Right lobe of liver (tissue), 6 donors: ENCODE measurements at places on chromosomes 7 and 10. TPM values are rescaled to one million over a fixed set of nuclear protein-coding genes. Genes with fewer than 3 reads are reported as not detected.

DNA sequence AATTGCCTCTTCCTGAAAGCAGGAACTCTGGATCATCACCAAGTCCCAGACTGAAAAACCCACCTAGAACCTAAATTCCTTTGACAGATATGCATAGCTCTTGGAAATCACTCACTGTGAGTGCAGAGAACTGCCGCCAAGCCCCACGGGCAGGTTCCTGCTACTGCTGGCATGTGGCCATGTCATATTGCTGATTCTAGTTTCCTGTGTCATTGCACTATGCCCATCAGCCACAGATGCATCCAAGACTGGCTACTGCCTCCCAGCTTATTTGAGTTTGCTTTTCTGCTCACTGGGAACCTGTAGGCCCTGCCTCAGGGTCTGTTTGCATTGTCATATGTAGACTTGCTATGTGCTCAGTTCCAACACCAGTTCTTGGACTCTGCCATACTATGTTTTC lies 786.0 kb downstream of the GRID1 start:
- no peaks in the 10 kb centered on the region for H3K36me3 ChIP-seq
- DNase-seq: no peak
- H3K4me1 ChIP-seq: no peaks in the 10 kb centered on the region
- H3K4me3 ChIP-seq: no peak overlapping the region
- H3K27ac ChIP-seq: no peak overlapping the region

DNA sequence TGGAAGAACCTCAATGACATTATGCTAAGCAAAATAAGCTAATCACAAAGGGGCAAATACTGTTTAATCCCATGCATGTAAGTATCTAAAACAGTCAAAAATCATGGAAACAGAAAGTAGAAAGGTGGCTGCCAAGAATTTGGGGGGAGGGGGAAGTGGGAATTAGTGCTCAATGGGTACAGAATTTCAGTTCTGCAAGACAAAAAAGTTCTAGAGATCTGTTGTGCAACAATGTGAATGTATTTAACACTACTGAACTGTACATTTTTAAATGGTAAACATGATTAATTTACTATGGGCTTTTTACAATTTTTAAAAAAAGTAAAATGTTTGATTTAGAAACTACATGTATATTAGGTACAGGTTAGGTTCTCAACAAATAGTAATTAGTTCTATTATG lies 11.9 kb downstream of the EZH2 start:
- H3K27ac ChIP-seq: no peak overlapping the region
- no peaks in the 10 kb centered on the region for H3K36me3 ChIP-seq
- H3K27me3 ChIP-seq: no peaks in the 10 kb centered on the region
- H3K4me3 ChIP-seq: no peak overlapping the region
- H3K4me1 ChIP-seq: no peaks in the 10 kb centered on the region

- no peak for DNase-seq
- no peaks in the 10 kb centered on the region for H3K27me3 ChIP-seq
- H3K4me3 ChIP-seq: no peak overlapping the region
- H3K27ac ChIP-seq: no peak overlapping the region
- no peaks in the 10 kb centered on the region for H3K4me1 ChIP-seq
Measured at GRCh38 chr7:94111009-94111408, 106.9 kb upstream of the BET1 start.

DNA sequence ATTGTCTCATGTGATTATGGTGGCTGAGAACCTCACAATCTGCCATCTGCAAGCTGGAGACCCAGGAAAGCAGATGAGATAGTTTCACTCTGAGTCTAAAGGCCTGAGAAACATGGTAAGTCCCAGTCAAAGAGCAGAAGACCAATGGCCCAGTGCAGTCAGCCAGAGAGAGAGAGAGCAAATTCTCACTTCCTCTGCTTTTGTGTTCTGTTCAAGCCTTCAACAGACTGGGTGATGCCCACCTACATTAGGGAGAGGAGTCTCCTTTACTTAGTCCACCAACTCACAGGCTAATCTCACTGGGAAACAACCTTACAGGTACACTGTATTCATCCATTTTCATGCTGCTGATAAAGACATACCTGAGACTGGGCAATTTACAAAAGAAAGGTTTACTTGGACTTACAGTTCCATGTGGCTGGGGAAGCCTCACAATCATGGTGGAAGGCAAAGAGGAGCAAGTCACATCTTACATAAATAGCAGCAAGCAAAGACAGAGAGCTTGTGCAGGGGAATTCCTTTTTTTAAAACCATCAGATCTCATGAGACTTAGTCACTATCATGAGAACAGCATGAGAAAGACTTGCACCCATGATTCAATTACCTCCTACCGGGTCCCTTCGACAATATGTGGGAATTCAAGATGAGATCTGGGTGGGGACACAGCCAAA lies 4.7 kb upstream of the FRMPD2 start:
- H3K4me1 ChIP-seq: no peaks in the 10 kb centered on the region
- no peak overlapping the region for H3K27ac ChIP-seq
- no peaks in the 10 kb centered on the region for H3K27me3 ChIP-seq
- DNase-seq: no peak
- no peaks in the 10 kb centered on the region for H3K36me3 ChIP-seq
- H3K4me3 ChIP-seq: no peak overlapping the region

The FAM204A gene
- 17.7 TPM for total RNA-seq
